PC-9 (cell line): ENCODE measurements at places on chromosomes 13 and 19. TPM values are rescaled to one million over a fixed set of nuclear protein-coding genes. Genes with fewer than 3 reads are reported as not detected.

Gene GAPDHS
- total RNA-seq, result not detected in 2 replicates

DNA sequence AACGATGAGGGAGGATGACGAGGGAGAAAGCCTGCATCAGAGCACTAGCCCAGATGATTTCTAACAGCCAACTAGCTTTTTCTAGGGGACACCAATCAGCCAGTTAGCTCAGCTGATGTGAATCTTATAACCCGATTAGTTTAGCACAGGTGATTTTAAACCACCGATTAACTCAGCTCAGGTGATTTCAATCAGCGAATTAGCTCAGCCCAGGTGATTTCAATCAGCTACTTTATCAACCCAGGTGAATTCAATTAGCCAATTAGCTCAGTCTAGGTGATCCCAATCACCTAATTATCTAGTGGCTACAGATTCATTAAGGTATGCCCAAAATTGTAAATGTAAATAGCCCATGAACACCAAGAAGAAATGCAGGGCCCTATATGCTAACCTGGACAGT, 146.9 kb downstream of the ZNF486 start:
- no peaks in the 10 kb centered on the region for H3K27me3 ChIP-seq
- H3K36me3 ChIP-seq, result no peaks in the 10 kb centered on the region
- H3K4me1 ChIP-seq, result no peaks in the 10 kb centered on the region
- H3K27ac ChIP-seq, result no peak overlapping the region
- DNase-seq, result no peak

GRCh38 chr19:42272535-42272897, 3.5 kb downstream of the CIC start:
- peaks cover 17% of the 10 kb centered on the region for H3K4me1 ChIP-seq
- no peaks in the 10 kb centered on the region; the same call in 1 of the 2 replicates for H3K36me3 ChIP-seq
- H3K4me3 ChIP-seq, result no peak overlapping the region
- DNase-seq, result no peak

Gene DNASE2
- 68.4 and 81.0 TPM in 2 replicates for total RNA-seq

Gene PCDH8
- not detected in 2 replicates for total RNA-seq

DNA sequence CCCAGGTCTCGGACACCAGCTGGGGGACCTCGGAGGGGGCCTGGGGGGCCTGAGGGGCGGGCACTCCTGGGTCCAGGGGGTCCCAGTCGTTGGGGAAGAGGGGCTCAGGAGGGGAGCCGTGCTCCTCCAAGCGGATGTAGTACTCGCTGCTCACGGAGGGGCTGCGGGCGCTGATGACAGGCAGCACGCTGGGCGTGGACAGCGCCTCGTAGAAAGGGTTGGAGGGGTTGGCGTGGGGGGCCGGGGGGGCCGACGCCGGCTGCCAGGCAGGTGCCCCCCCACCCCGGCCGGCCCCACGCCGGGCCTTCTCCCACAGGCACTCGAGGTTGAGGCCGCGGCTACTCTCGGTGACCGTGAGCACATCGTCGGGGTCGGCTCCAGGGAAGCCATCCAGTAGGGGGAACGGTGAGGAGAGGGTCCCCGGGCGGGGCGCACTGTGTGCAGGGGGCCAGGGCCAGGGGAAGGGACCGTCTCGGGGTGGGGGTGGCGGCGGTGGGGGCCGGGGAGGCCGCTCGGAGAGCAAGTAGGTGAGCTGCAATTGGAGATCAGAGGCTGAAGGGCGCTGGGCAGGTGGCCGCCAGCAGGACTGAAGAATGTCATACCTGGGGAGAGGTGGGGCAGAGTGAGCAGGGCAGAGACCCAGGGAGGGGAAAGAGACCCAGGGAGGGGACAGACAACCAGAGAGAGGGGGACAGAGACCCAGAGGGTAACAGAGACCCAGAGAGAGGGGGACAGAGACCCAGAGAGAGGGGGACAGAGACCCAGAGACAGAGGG, 12.1 kb downstream of the LMTK3 start:
- no peak overlapping the region for H3K4me3 ChIP-seq
- no peaks in the 10 kb centered on the region for H3K27me3 ChIP-seq
- H3K27ac ChIP-seq, result no peak overlapping the region
- no peak for DNase-seq

- no peak overlapping the region for H3K27ac ChIP-seq
- DNase-seq, result no peak
- peaks cover 55% of the 10 kb centered on the region for H3K27me3 ChIP-seq
- H3K4me1 ChIP-seq, result no peaks in the 10 kb centered on the region
- H3K36me3 ChIP-seq, result no peaks in the 10 kb centered on the region
- H3K4me3 ChIP-seq, result no peak overlapping the region
Measured at GRCh38 chr19:29042450-29042849, 170.5 kb downstream of the UQCRFS1 start.

- H3K36me3 ChIP-seq, result no peaks in the 10 kb centered on the region
- peak overlapping the region; percentile 50; the same call in 1 of the 2 replicates for H3K4me3 ChIP-seq
- no peak overlapping the region for H3K27ac ChIP-seq
- DNase-seq, result peak; percentile 54
- no peaks in the 10 kb centered on the region for H3K27me3 ChIP-seq
Measured at GRCh38 chr19:4597975-4598671, 38.6 kb upstream of the SEMA6B start.

Gene TMEM205
- 80.3 and 90.6 TPM in 2 replicates for total RNA-seq

Gene KLK15
- not detected in 2 replicates for total RNA-seq

DNA sequence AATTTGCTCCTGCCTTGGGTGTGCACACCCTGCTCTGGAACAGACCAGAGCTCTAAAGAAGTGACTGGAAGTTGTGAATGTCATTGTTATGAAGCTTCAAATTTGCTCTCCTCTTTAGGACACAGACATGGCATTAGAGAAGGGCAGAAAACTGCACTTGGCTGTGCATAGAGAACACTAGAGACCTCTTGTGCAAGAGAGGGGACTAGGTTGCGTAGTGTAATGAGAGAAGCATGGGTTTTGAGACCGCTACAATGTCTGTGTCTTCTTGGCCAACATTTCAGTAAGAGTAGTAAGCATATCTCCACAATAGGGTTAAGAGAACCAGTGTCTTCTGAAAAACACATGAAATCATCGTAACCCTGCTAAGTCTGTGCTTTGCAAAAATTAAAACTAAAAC, 423.3 kb downstream of the SPRY2 start:
- DNase-seq, result no peak
- H3K36me3 ChIP-seq, result no peaks in the 10 kb centered on the region
- H3K27ac ChIP-seq, result no peak overlapping the region
- H3K27me3 ChIP-seq, result no peaks in the 10 kb centered on the region
- no peaks in the 10 kb centered on the region for H3K4me1 ChIP-seq

DNA sequence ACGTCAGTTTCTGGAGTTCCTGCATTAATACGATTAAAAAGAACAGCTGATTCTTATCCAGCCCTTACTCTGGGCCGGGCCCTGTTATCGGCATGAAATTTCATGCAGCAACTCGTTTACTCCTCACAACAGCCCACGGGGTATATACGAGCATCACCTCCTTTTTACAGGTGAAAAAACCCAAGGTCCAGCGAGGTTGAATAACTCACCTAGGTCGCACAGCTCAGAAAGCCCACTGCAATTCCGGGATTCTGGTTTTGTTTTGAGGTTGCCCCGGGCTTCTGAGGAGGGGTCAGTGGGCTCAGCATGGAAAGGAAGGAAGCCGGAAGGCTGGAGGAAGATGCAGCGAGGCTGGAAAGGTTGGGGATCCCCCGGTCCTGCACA, 577 bp upstream of the ACP7 start:
- H3K4me1 ChIP-seq, result peaks cover 34% of the 10 kb centered on the region
- H3K27ac ChIP-seq, result peak overlapping the region; percentile 26
- peak overlapping the region; percentile 96 for H3K4me3 ChIP-seq
- no peaks in the 10 kb centered on the region for H3K27me3 ChIP-seq
- no peak for DNase-seq

Gene VSTM1
- 0.59 TPM in 1 of 2 replicates, not detected in the other for total RNA-seq

DNA sequence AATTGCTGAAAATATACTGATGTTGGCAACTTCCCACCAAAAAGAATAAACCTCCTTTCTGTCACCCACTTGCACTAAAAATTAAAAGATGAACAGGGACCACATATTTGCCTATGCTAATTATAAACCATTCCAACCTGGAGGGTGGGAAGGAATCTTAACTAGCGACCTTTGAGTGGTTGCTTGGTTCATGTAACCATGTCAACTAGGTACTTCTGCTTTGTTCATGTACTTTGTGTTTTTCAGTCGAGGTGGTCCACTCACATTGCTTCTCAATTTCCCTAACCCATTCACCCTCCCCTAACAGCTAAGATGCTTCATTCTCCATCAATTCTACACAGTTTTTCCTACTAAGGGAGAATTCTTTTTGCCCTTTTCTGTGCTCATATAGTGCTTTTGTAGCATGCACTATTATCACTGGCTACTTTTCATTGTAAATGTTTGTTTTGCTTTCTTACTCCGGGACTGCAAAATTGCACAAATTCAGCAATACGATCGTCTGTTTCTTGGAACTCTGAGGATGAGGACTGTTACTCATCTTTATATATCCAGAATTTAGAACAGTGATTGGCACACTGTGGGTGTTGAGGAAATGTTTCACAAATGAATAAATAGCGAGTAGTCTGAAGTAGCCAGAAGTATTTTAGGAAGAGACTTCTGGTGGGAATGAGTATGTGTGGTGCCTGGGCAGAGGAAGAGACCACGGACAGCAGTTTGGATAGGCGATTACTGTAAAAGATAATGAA, 187.5 kb downstream of the GPC6 start:
- no peak for DNase-seq
- H3K4me1 ChIP-seq, result no peaks in the 10 kb centered on the region
- H3K27me3 ChIP-seq, result no peaks in the 10 kb centered on the region
- no peak overlapping the region for H3K27ac ChIP-seq

Gene KISS1R
- total RNA-seq, result not detected in 2 replicates

DNA sequence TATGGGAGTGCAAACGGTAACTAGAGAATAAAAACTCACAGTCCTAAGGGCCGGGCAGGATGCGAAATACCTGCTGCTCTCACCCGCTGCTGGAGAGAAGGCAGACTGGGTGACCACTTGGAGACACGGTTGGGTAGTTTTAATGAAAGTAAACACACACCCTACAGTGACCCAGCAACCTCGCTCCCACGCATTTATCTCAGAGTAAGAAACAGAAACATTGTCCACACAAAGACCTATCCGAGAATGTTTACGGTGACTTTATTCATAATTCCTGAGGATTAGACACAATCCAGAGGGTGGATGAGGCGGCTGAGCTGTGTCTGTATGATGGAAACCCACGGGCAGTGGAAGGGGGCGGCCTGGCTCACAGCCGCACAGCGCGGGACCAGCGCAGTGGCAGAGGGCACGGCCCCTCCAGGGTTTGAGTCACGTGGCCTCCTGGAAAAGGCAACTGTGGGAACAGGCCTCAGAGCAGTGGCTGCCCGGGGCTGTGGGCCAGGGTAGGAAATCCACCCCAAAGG, 73.5 kb upstream of the C13orf46 start:
- no peak for DNase-seq
- no peak overlapping the region for H3K27ac ChIP-seq
- no peaks in the 10 kb centered on the region for H3K4me1 ChIP-seq
- no peaks in the 10 kb centered on the region for H3K36me3 ChIP-seq
- no peaks in the 10 kb centered on the region for H3K27me3 ChIP-seq

Gene ICAM4
- 0.52 and 0.68 TPM in 2 replicates for total RNA-seq

DNA sequence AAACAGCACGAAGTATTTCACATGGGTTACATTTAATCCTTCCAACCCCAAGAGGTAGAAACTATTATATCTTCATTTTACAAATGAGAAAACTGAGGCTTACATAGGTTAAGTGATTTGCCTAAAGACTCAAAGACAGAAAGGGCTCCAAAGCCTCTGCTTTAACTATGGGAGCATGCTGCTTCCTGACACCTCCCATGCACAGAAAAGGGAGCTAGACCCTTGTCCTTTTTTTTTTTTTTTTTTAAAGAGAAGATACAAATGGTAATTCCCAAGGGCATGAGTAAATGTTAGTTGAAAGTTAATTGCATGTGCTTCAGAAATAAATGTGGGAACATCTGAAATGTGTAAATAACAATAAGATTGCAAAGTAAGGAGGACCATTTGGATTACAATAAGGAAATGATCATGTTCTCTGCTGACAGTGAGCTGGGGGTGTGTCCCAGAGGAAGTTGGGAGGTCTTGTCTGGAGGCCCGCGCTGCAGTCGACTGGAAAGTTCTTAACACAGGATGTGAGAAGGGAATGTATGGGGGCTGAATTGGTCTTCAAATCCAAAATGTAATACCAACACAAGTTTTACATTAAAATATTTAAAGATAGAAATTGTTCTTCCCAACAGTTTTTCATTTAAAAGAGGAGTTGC, 500.3 kb downstream of the KLF12 start:
- H3K4me3 ChIP-seq, result no peak overlapping the region
- H3K4me1 ChIP-seq, result no peaks in the 10 kb centered on the region
- no peaks in the 10 kb centered on the region for H3K36me3 ChIP-seq
- no peaks in the 10 kb centered on the region for H3K27me3 ChIP-seq

Gene KDELR1
- total RNA-seq, result 220 and 261 TPM in 2 replicates

- no peak overlapping the region for H3K4me3 ChIP-seq
- no peaks in the 10 kb centered on the region for H3K36me3 ChIP-seq
- H3K27me3 ChIP-seq, result peaks cover 37% of the 10 kb centered on the region
- no peaks in the 10 kb centered on the region for H3K4me1 ChIP-seq
Measured at GRCh38 chr19:14265290-14266036, 59.5 kb upstream of the ADGRL1 start.

Gene BEST2
- not detected in 2 replicates for total RNA-seq

Gene APC2
- total RNA-seq, result 1.6 and 2.7 TPM in 2 replicates

GRCh38 chr13:51557438-51557837, 26.8 kb upstream of the WDFY2 start:
- peaks cover 11% of the 10 kb centered on the region for H3K4me1 ChIP-seq
- no peak overlapping the region for H3K27ac ChIP-seq
- DNase-seq, result no peak
- H3K4me3 ChIP-seq, result no peak overlapping the region

Gene ZNF730
- total RNA-seq, result 2.7 and 3.1 TPM in 2 replicates

GRCh38 chr19:47447470-47448359, 24.0 kb downstream of the SLC8A2 start:
- H3K27ac ChIP-seq, result no peak overlapping the region
- H3K4me1 ChIP-seq, result no peaks in the 10 kb centered on the region
- no peaks in the 10 kb centered on the region for H3K36me3 ChIP-seq

GRCh38 chr13:28329395-28330158, 165.4 kb downstream of the FLT1 start:
- H3K27ac ChIP-seq, result no peak overlapping the region
- H3K27me3 ChIP-seq, result peaks cover 60% of the 10 kb centered on the region
- no peaks in the 10 kb centered on the region for H3K4me1 ChIP-seq
- no peak overlapping the region for H3K4me3 ChIP-seq
- no peaks in the 10 kb centered on the region for H3K36me3 ChIP-seq
- no peak for DNase-seq

Gene ZMYM2
- total RNA-seq, result 47.1 and 55.1 TPM in 2 replicates

GRCh38 chr19:39053276-39054090, 21.1 kb upstream of the FBXO27 start:
- H3K27me3 ChIP-seq, result no peaks in the 10 kb centered on the region
- H3K36me3 ChIP-seq, result no peaks in the 10 kb centered on the region
- H3K4me1 ChIP-seq, result peaks cover 3% of the 10 kb centered on the region; the same call in 1 of the 2 replicates

Gene ZNF223
- 3.5 and 4.2 TPM in 2 replicates for total RNA-seq

Gene KLF1
- total RNA-seq, result 0.22 and 0.25 TPM in 2 replicates
